ENCODE measurements at places on chromosomes 4 and X.

GRCh38 chr4:77021614-77022089 lies 54.1 kb downstream of the CCNI start:
- DNase-seq, result no peak

DNA sequence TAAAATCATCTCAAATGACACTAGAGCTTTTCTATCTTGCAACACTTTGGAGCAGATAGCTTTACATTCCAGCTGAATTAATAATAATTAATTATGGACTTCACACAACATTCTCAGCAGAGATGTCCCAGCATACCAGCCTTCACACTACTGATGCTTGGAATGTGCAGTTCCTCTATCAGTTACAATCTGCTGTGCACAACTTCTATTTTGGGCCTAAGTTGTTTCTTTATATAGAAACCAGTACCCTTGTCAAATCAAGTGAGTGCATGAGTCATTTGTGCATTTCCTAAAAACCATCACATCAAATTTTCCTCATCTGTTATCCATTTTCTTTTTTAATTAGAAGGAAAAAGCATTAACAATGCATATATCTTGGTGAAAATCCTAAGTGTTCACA lies 8.8 kb upstream of the RASL11B start:
- no peak for DNase-seq

DNA sequence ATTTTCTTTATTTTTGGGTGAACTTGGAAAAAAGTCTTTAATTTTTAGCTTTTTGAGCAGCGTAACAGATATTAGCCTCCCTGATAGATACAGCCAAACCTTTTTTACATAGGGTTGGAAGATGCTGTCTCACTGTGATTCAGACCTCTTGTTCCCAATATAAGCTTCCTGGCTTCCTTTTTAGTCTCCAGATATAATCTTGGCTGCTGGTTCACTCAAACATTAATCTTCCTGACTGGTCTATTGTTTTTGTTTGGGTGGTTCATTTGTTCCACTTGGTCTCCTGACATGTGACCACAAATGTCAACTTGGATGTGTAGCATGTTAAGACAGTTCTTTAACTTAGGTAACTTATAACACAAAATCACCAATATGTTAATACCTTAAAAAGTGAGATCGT lies 23.0 kb downstream of the RPA4 start:
- no peak for DNase-seq

DNA sequence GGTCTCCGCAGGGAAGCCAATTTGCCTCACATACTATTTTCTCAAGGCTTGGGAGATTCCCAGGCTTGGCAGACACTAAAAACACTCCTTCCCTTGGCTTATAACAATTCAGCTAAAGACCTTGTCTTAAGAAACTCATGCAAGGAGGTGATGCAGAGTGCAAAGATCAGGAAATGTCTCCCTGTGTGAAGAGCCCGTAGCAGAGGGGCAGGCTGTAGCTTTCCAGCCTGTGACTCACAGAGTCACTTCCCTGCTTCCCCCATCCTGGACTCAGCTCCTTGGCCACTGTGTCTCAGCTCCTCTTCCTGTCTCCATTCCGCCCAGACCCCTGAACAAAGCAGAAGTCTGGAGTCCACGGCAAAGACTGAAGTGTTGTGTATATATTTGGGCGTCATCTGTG lies 56.1 kb downstream of the KDR start:
- DNase-seq, result no peak

GRCh38 chrX:144259054-144259453 lies 375.2 kb downstream of the UBE2NL start:
- no peak for DNase-seq

GRCh38 chr4:48247878-48248558 lies 21.6 kb downstream of the TEC start:
- DNase-seq, result no peak

DNA sequence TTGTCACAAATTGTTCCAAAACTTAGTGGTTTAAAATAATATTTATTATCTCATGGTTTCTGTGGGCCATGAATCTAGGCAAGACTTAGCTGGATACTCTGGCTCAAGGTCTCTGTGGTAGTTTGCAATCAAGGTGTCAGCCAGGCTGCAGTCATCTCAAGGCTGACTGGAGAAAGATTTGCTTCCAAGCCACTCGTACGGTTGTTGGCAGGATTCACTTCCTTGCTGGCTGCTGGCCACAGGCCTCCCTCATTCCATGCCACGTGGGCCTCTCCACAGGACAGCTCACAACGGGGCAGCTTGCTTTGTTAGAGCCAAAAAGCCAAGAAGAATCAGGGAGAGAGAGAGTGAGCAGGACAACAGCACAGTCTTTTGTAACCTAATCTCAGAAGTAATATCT lies 101.4 kb downstream of the WWC2 start:
- DNase-seq, result no peak

DNA sequence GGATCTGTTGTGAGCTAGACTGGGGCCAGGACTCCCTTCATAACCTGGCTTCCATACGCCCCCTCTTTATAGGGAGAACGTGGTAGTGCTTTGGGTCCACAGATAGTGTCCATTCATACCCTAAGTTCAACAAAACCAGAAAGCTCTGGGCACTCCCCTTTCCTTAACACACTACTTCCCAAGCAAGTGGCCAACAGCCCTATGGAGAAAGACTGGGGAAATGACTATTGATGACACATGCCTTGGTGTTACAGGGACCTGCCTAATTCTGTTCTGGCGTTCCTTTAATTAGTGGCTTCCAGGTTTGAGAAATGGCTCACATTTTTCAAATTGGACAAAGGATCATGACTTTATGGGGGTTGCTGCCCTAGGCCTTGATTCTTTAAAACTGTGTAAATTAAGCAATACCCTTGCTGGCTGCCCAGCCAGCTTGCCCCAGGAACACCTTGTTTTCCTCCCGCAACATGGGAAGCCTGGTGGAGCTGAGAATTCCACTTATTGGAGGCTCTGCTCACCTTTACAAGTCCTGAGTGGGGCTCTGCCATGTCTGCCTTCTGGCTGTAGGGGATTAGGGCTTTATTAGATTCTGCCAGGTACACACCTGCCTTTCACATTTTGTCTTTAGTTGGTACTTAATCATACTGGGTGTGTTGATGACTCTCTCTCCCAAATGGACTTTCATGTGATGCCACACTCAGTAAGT lies 61.1 kb downstream of the RGS12 start:
- DNase-seq, result no peak

DNA sequence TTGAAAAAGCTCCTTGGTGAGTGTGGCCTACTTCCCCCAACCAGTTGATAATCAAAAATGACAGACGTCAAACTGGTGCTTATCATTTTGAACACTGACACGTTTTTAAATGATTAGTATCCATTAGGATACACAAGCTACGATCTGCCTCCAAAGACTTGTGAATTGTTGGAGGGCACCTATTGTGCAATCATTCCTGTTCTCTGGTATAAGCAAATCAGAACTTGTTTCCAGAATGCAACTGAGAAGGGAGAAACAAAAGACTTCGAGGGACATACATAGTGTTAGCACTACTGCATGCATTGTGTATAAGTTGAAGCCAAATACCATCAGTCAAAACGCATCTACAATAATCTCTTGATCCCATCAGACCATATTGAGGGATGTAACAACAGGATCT lies 11.6 kb downstream of the NPY2R start:
- no peak for DNase-seq

GRCh38 chrX:37785569-37785968 lies 5.7 kb downstream of the CYBB start:
- DNase-seq, result no peak

- DNase-seq, result no peak
Observed at GRCh38 chr4:112140536-112140935, 4.7 kb upstream of the FAM241A start.

GRCh38 chrX:68183612-68184214 lies 249.6 kb downstream of the OPHN1 start:
- DNase-seq, result no peak

All from activated CD4-positive, alpha-beta T cell treated with anti-CD3 and anti-CD28 coated beads, Interleukin-2, amount 50 U/mL, for 48 hours (primary cell).